Activated naive CD8-positive, alpha-beta T cell treated with anti-CD3 and anti-CD28 coated beads for 36 hours (primary cell): ENCODE measurements at places on chromosomes 4 and X. TPM values are rescaled to one million over a fixed set of nuclear protein-coding genes. Genes with fewer than 3 reads are reported as not detected.

- DNase-seq = no peak
- no peak overlapping the region for H3K27ac ChIP-seq
- no peaks in the 10 kb centered on the region for H3K4me1 ChIP-seq
- H3K27me3 ChIP-seq = peaks cover 12% of the 10 kb centered on the region
Measured at GRCh38 chr4:145502809-145503208, 21.2 kb downstream of the SMAD1 start.

DNA sequence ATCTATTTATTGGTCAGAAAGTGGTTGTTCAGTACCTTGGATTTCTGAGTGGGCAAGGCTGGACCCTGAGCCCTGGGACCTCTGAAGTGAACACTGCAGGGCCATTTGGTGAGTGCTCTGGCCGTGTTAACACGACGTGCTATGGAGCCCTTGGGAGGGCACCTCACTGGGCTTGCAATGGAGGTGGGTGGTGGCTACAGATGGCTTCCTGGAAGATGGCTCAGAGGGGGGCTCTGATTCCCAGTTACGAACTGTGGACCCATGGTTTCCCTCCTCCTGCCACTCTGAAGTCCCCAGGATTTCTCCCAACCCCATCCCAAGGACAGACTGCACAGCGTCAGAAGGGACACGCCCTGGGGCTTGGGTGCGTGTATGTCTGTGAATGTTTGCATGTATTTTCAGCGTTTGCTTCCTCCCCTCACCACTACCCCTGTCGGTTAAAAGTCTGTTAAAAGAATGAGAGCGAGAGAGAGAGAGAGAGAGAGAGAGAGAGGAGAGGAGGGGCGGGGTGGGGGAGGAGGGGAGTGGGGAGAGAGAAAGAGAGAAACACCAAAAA is 3.7 kb upstream of the RHOH start:
- H3K4me3 ChIP-seq = peak overlapping the region; percentile 93
- H3K36me3 ChIP-seq = peaks cover 12% of the 10 kb centered on the region
- H3K27me3 ChIP-seq = no peaks in the 10 kb centered on the region
- peak; percentile 29 for DNase-seq
- H3K4me1 ChIP-seq = peaks cover 65% of the 10 kb centered on the region
- peak overlapping the region; percentile 97 for H3K27ac ChIP-seq

GRCh38 chrX:9493936-9494335 is 29.1 kb downstream of the TBL1X start:
- H3K27me3 ChIP-seq = no peaks in the 10 kb centered on the region
- H3K4me1 ChIP-seq = peaks cover 15% of the 10 kb centered on the region
- peaks cover 14% of the 10 kb centered on the region for H3K36me3 ChIP-seq

DNA sequence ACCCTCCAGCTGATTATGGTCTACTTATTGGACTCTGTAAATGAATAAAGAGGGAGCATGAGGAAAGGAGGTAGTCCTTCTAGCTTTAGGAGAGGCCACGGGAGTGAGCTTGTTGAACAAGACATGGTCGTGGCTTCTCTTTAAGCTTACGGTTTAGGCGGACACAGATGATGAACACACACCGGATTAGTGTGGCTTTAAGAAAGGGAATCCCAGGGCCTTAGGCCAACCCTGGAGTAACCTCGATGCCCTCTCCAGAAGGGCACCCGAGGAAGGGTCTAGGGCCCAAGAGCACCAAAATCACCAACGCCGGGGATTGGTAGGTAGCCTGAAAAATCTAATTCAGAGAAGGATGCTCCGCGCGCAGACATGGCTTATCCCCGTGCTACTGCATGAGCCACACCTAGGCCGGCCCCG is 39.4 kb downstream of the ERVMER34-1 start:
- no peaks in the 10 kb centered on the region for H3K27me3 ChIP-seq
- peaks cover 38% of the 10 kb centered on the region for H3K36me3 ChIP-seq
- peak overlapping the region; percentile 80 for H3K4me3 ChIP-seq
- peaks cover 36% of the 10 kb centered on the region for H3K4me1 ChIP-seq

- no peak overlapping the region for H3K4me3 ChIP-seq
- H3K27ac ChIP-seq = no peak overlapping the region
- DNase-seq = no peak
- H3K27me3 ChIP-seq = no peaks in the 10 kb centered on the region
- H3K36me3 ChIP-seq = no peaks in the 10 kb centered on the region
- H3K4me1 ChIP-seq = no peaks in the 10 kb centered on the region
Measured at GRCh38 chr4:66330125-66330524, 659.8 kb upstream of the EPHA5 start.

DNA sequence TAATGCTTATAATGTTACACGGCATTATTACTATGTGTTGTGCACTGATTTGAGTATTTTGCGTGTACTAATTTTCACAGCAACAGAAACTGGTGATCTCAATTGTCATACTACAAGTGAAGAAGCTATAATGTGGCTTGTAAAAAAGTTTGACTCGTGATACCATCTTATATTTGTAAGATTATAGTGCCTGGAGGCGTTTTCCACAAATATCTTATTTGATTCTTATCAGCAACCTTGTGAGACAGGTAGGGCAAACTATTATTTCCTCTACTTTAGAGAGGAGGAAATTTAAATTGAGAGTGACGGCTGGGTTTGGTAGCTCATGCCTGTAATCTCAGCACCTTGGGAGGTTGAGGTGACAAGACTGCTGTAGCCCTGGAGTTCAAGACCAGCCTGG is 4.5 kb downstream of the CUL4B start:
- no peak overlapping the region for H3K27ac ChIP-seq
- no peaks in the 10 kb centered on the region for H3K27me3 ChIP-seq
- peaks cover 19% of the 10 kb centered on the region for H3K4me1 ChIP-seq

DNA sequence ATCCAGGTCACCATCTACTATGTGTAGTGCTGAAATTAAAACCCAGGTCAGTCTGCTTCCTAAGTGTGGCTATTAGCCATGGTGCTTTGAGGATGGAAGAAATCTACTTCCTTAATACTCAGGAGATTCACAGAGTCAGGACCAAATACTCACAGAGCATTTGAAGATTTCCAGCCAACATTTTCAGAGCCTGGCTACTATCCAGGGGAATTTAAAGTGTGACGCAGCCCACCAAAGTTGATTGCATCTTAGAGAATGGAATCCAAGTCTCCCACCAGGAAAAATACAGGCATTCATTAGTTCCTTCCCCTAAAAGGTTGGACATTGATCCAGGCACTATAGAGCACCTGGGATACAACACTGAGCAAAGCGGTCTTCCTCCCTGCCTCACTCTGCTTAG is 83.8 kb downstream of the HS3ST1 start:
- DNase-seq = no peak
- no peaks in the 10 kb centered on the region for H3K36me3 ChIP-seq
- H3K27me3 ChIP-seq = no peaks in the 10 kb centered on the region
- no peak overlapping the region for H3K27ac ChIP-seq

GRCh38 chr4:6410664-6411063 is 61.8 kb downstream of the PPP2R2C start:
- no peaks in the 10 kb centered on the region for H3K4me1 ChIP-seq
- H3K27ac ChIP-seq = no peak overlapping the region
- peaks cover 6% of the 10 kb centered on the region for H3K27me3 ChIP-seq
- H3K36me3 ChIP-seq = no peaks in the 10 kb centered on the region
- no peak for DNase-seq

DNA sequence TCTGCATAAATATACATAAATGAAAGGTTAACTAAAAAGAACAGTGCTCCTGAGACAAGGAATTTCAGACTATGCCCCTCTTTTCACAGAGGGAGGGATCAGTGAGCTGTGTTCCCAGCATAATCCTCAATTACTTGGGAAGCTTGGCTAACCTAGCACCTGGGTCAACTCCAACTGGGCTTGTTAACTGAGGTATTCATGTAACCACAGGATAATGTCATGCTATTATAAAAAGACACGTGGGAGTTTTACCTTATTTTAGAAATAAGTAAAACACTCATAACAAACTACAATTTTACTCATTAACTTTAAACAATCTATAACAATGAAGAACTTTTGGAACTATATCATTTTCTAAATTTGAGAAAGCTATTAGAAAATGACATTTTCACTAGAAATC is 48.6 kb downstream of the RPGR start:
- H3K36me3 ChIP-seq = peaks cover 6% of the 10 kb centered on the region
- no peak overlapping the region for H3K27ac ChIP-seq
- H3K4me1 ChIP-seq = no peaks in the 10 kb centered on the region
- H3K27me3 ChIP-seq = no peaks in the 10 kb centered on the region

GRCh38 chrX:130086447-130087206 is 23.7 kb downstream of the ELF4 start:
- DNase-seq = peak; percentile 70
- peaks cover 60% of the 10 kb centered on the region for H3K4me1 ChIP-seq
- peak overlapping the region; percentile 90 for H3K27ac ChIP-seq
- H3K4me3 ChIP-seq = peak overlapping the region; percentile 66
- H3K27me3 ChIP-seq = no peaks in the 10 kb centered on the region

DNA sequence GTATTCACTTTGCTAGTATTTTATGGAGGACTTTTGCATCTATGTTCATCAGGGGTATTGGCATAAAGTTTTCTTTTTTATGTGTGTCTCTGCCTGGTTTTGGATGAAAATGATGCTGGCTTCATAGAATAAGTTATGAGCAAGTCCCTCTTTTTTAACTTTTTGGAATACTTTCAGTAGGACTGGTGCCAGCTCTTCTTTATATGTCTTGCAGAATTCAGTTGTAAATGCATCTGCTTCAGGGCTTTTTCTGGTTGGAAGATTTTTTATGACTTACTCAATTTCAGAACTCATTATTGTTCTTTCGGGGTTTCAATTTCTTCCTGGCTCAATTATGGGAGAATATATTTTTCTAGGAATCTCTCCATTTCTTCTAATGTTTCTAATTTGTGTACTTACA is 9.1 kb upstream of the CSN2 start:
- no peaks in the 10 kb centered on the region for H3K36me3 ChIP-seq
- no peak overlapping the region for H3K4me3 ChIP-seq
- DNase-seq = no peak
- no peaks in the 10 kb centered on the region for H3K4me1 ChIP-seq
- no peak overlapping the region for H3K27ac ChIP-seq
- H3K27me3 ChIP-seq = peaks cover 4% of the 10 kb centered on the region

DNA sequence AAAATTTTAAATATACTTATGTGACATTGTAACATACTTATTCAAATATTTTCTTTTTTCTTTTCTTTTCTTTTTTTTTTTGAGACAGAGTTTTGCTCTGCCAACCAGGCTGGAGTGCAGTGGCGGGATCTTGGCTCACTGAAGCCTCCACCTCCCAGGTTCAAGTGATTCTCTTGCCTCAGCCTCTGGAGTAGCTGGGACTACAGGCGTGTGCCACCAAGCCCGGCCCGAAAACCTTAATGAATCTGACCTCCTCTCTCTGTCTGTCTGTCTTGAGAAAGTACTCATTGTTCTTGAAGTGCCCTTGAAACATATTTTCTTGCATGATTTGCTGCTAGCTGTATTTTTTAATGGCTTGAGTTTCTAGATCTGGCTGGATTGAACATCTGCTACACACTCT is 136.8 kb downstream of the ANAPC4 start:
- no peaks in the 10 kb centered on the region for H3K27me3 ChIP-seq
- no peak for DNase-seq
- H3K36me3 ChIP-seq = no peaks in the 10 kb centered on the region
- no peaks in the 10 kb centered on the region for H3K4me1 ChIP-seq
- no peak overlapping the region for H3K27ac ChIP-seq
- H3K4me3 ChIP-seq = no peak overlapping the region

- DNase-seq = no peak
- no peaks in the 10 kb centered on the region for H3K27me3 ChIP-seq
- no peak overlapping the region for H3K4me3 ChIP-seq
- no peak overlapping the region for H3K27ac ChIP-seq
Measured at GRCh38 chr4:178080312-178080711, 638.1 kb upstream of the AGA start.

FAAH2 gene
- 1.5 TPM for total RNA-seq

PPEF2 gene
- total RNA-seq = not detected

PABPC1L2B gene
- total RNA-seq = not detected

NAP1L3 gene
- total RNA-seq = 2.8 TPM

SYNPO2 gene
- total RNA-seq = 0.26 TPM

TCEAL6 gene
- total RNA-seq = not detected
